ENCODE measurements at places on chromosomes 5 and 9.

GRCh38 chr5:146877178-146877681 lies 1.3 kb downstream of the PPP2R2B start:
- H3K4me3 ChIP-seq, result peak overlapping the region; percentile 26
- peak; percentile 26 for DNase-seq
- no peak overlapping the region for H3K27ac ChIP-seq
- peaks cover 2% of the 10 kb centered on the region for H3K27me3 ChIP-seq
- H3K4me1 ChIP-seq, result no peaks in the 10 kb centered on the region

DNA sequence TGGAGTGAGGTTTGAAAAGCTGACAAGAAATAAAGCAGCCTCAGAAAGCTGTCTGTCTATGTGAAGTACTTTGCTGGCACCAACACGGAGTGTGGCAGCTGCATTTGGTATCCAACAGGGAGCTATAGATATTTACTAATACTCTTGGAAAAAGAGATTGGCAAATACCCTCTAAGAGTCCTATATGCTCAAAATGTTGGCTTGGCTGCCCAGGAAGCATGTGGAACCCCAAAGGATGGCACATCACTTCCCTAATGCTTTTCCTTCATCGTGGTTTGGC lies 398.3 kb downstream of the TLE4 start:
- H3K4me3 ChIP-seq, result no peak overlapping the region
- DNase-seq, result no peak
- H3K27me3 ChIP-seq, result no peaks in the 10 kb centered on the region

DNA sequence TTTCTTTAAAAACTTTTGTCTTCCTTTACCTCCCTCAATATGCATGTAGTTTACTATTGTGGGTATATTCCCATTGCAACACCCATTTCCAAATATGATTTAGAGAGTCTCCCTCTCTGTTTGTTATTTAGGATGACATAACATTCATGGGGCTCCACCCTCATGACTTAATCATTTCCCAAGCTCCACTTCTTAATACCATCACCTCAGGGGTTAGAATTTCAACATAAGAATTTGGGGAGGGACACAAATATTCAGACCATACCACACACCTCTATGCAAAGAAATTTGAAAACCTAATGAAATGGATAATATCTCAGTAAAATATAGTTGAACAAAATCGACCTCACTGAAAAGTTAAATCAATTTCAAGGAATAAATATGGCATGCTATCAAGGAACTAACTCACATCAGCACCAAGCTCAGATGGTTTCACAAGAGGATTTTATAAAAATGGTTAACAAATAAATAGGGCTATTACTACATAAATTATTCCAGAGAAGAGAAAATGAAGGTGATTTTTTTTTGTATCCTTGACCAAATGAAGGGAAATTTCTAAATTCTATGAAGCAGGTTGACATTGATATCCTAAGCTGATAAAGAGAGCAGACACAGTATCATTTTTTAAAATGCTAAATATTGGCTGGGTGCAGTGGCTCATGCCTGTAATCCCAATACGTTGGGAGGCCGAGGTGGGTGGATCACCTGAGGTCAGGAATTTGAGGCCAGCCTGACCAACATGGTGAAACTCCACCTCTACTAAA lies 20.2 kb upstream of the UBTD2 start:
- no peaks in the 10 kb centered on the region for H3K4me1 ChIP-seq
- H3K27me3 ChIP-seq, result no peaks in the 10 kb centered on the region
- no peak overlapping the region for H3K27ac ChIP-seq
- H3K36me3 ChIP-seq, result no peaks in the 10 kb centered on the region

GRCh38 chr9:83218411-83219090 lies 155.6 kb upstream of the RASEF start:
- H3K36me3 ChIP-seq, result no peaks in the 10 kb centered on the region
- DNase-seq, result no peak
- no peak overlapping the region for H3K27ac ChIP-seq

- H3K27me3 ChIP-seq, result no peaks in the 10 kb centered on the region
- no peak overlapping the region for H3K27ac ChIP-seq
- DNase-seq, result no peak
- H3K4me3 ChIP-seq, result no peak overlapping the region
- H3K4me1 ChIP-seq, result peaks cover 5% of the 10 kb centered on the region
- no peaks in the 10 kb centered on the region for H3K36me3 ChIP-seq
Observed at GRCh38 chr9:97904725-97905124, 17.6 kb downstream of the TRMO start.

GRCh38 chr9:121237916-121238315 lies 30.0 kb upstream of the GSN start:
- no peaks in the 10 kb centered on the region for H3K27me3 ChIP-seq
- no peak for DNase-seq
- peaks cover 4% of the 10 kb centered on the region for H3K4me1 ChIP-seq
- H3K4me3 ChIP-seq, result no peak overlapping the region
- H3K27ac ChIP-seq, result no peak overlapping the region
- H3K36me3 ChIP-seq, result no peaks in the 10 kb centered on the region

GRCh38 chr5:157799578-157799977 lies 56.1 kb downstream of the LSM11 start:
- no peaks in the 10 kb centered on the region for H3K27me3 ChIP-seq
- H3K4me3 ChIP-seq, result no peak overlapping the region
- H3K36me3 ChIP-seq, result no peaks in the 10 kb centered on the region
- DNase-seq, result no peak
- H3K4me1 ChIP-seq, result no peaks in the 10 kb centered on the region
